ENCODE measurements at places on chromosomes 12 and 14.
A peak's percentile ranks its signal among the peaks of the same experiment; 100 is the strongest.

- peak; percentile 78 for DNase-seq
These were observed 393.1 kb upstream of the RGS6 start for GRCh38 chr14:71538938-71539649.

GRCh38 chr12:130131025-130131424 is 31.2 kb upstream of the FZD10 start:
- no peak for DNase-seq

DNA sequence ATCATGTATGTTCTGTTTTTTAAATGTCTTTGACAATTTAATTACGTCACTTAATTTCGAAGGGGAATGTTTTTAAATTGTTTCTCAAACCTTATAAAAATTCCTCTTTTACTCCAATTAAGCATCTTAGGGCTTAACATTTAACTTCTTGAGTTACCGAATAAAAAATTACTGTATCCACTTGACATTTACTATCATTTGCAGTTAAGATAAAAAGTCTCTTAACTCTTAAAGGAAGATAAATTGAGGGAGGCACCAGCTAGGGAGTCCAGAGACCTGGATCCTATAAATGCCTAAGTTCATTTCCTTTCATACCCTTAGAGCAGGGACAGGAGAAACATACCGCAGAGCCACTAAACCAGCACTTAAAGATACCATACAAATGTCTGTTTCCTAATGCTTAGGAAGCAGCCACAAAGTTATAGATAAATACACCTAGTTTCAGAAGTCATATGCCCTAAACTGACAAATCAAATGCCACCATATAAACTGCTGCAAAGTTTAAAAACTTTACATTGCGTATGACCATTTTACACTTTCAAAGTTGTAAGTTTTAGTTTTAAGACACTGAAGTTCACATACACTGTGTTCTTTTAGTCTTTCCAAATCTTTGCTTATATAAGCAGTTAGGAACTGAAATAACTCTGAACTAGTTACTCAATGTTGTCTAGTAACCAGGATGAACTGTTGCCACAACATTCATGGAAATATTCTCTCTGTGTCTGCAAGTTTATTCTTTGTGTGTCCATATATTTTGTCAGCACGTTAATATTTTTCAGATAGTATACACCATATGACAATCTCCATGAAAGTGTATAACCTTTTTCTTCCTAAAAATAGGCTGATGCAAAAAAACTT is 71.2 kb downstream of the GALNT4 start:
- DNase-seq = peak; percentile 78

- DNase-seq = no peak
These were observed 264.4 kb downstream of the DUSP6 start for GRCh38 chr12:89087876-89088275.

DNA sequence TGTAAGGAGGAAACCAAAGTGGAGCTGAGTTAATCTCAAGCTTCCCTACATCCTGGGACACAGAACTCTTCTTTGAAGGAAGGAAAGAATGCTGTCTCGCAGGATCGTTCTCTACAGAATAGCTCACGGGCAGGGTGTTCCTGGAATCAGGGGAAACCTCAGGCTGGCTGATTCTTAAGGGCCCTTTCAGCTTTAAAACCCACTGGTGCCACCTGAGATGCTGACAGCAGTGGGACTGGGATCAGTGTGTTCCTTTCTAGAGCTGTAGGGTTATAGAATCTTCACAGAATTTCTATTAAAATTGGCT is 47.8 kb downstream of the UBE3B start:
- DNase-seq = no peak

Data from fibroblast of the aortic adventitia (primary cell).